Activated CD4-positive, alpha-beta T cell treated with anti-CD3 and anti-CD28 coated beads, Interleukin-2, amount 10 ng/mL, durations not matched to agents 24 days and 14 days (primary cell): ENCODE measurements at places on chromosomes 1 and 21. TPM values are rescaled to one million over a fixed set of nuclear protein-coding genes. Genes with fewer than 3 reads are reported as not detected.

The NBPF6 gene
- total RNA-seq = 0.26 and 0.40 TPM in 2 replicates

The FAM131C gene
- 0.26 and 0.38 TPM in 2 replicates for total RNA-seq

The PRCC gene
- 106 and 120 TPM in 2 replicates for total RNA-seq

The AMIGO1 gene
- 1.1 TPM in 2 replicates for total RNA-seq

The FLG gene
- not detected in 2 replicates for total RNA-seq

The ZNF687 gene
- total RNA-seq = 25.4 and 26.8 TPM in 2 replicates

DNA sequence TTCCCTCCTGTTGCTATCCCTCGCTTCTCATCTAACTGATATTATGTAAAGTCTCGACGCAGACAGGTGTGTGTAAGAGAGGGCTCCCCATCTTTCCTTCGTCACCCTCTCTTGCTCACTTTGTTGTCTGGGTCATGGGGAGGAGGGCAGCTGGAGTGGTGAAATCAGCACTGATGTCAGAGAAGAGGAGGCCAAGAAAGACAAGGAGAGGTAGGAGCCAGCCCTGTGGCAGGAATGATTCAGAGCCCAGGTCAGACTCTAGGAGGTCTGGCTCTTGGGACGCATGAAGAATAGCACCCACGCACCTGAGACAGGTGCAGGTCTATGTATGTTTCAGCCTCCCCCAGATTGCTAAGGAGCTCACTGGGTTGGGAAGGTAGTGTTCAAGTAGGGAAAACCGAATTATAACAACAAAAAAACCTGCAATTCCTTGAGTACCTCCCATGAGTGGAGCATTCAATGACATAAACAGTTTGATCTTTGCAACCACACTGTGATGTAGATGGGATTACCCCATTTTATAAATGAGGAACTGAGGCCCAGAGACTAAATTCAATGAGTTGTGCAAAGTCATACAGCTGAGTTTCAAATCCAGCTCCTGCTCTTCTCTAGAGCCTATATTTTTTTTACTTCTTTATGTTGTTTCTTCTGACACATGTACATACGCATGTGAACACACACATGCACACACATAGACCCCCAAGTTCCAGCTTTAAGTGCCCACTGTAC is 10.4 kb downstream of the NUAK2 start:
- no peaks in the 10 kb centered on the region for H3K27me3 ChIP-seq
- peaks cover 46% of the 10 kb centered on the region for H3K4me1 ChIP-seq
- DNase-seq = no peak
- peaks cover 57% of the 10 kb centered on the region for H3K36me3 ChIP-seq
- H3K27ac ChIP-seq = no peak overlapping the region
- H3K4me3 ChIP-seq = no peak overlapping the region

- no peak overlapping the region for H3K4me3 ChIP-seq
- no peak for DNase-seq
- no peaks in the 10 kb centered on the region for H3K36me3 ChIP-seq
- H3K27me3 ChIP-seq = no peaks in the 10 kb centered on the region
- H3K27ac ChIP-seq = no peak overlapping the region
Observed at GRCh38 chr1:239493811-239494414, 107.5 kb downstream of the CHRM3 start.

- no peak overlapping the region for H3K4me3 ChIP-seq
- H3K4me1 ChIP-seq = no peaks in the 10 kb centered on the region
- H3K27me3 ChIP-seq = no peaks in the 10 kb centered on the region
- no peaks in the 10 kb centered on the region for H3K36me3 ChIP-seq
Observed at GRCh38 chr21:36732761-36733160, 33.8 kb downstream of the SIM2 start.

- H3K27ac ChIP-seq = no peak overlapping the region
- H3K4me3 ChIP-seq = no peak overlapping the region
- peaks cover 2% of the 10 kb centered on the region for H3K4me1 ChIP-seq
- no peak for DNase-seq
- H3K36me3 ChIP-seq = no peaks in the 10 kb centered on the region
Observed at GRCh38 chr1:84800090-84801073, 92.6 kb downstream of the LPAR3 start.

DNA sequence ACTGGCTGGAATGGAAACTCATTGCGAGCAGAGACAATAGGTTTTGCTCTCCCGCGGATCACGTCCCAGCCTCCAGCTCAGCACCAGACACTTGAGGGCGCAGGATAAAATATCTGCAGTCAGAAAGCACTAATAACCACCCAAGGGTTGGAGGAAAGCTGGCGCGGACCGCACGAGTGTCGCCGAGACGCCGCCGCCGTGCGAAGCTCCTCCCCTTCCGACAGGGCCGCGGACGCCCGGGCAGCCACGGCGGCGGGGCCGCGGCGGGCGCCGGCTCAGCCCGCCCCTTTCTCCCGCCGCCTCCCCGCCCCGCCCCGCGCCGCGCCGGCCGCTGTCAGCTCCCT is at the start of gene CMPK1:
Gene CMPK1 (plus strand): TSS at position 213 of the 344 bp plus-strand sequence. CDS start 156 bp downstream, outside the sequence.
- H3K36me3 ChIP-seq = peaks cover 3% of the 10 kb centered on the region
- H3K4me3 ChIP-seq = no peak within 1 kb of the TSS
- H3K27ac ChIP-seq = peak within 1 kb of the TSS; percentile 96
- H3K4me1 ChIP-seq = peaks cover 10% of the 10 kb centered on the region
- DNase-seq = peak; percentile 94

GRCh38 chr1:102365071-102365470 is 368.3 kb upstream of the OLFM3 start:
- no peaks in the 10 kb centered on the region for H3K36me3 ChIP-seq
- no peak overlapping the region for H3K4me3 ChIP-seq
- no peak for DNase-seq
- no peak overlapping the region for H3K27ac ChIP-seq
- H3K4me1 ChIP-seq = no peaks in the 10 kb centered on the region

GRCh38 chr1:165114022-165114888 is 242.3 kb downstream of the LMX1A start:
- no peak overlapping the region for H3K27ac ChIP-seq
- peak; percentile 66 for DNase-seq
- no peaks in the 10 kb centered on the region for H3K4me1 ChIP-seq
- no peaks in the 10 kb centered on the region for H3K36me3 ChIP-seq
- no peak overlapping the region for H3K4me3 ChIP-seq
